EL (cell line): ENCODE measurements at places on chromosomes 13 and 19.
A peak's percentile ranks its signal among the peaks of the same experiment; 100 is the strongest.

DNA sequence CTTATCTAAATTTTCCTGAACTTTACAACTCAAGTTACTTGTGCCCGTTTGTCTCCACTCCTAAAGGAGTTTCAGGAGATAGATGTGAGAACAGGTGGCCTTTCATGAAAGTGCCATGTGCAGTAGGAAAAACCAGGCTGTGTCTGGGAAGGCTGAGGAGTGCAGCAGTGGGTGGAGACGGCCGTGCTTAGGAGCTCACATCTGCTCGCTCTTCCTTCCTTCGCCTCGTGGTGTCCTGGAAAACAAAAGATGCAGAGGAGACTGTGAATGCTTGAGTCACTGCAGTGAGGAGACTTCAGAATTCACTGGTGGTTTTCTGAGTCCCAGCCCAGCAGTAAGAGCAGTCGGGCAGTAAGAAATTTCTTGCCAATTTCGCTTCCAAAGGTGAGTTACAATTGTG is 138.4 kb upstream of the RNF113B start:
- DNase-seq: no peak

DNA sequence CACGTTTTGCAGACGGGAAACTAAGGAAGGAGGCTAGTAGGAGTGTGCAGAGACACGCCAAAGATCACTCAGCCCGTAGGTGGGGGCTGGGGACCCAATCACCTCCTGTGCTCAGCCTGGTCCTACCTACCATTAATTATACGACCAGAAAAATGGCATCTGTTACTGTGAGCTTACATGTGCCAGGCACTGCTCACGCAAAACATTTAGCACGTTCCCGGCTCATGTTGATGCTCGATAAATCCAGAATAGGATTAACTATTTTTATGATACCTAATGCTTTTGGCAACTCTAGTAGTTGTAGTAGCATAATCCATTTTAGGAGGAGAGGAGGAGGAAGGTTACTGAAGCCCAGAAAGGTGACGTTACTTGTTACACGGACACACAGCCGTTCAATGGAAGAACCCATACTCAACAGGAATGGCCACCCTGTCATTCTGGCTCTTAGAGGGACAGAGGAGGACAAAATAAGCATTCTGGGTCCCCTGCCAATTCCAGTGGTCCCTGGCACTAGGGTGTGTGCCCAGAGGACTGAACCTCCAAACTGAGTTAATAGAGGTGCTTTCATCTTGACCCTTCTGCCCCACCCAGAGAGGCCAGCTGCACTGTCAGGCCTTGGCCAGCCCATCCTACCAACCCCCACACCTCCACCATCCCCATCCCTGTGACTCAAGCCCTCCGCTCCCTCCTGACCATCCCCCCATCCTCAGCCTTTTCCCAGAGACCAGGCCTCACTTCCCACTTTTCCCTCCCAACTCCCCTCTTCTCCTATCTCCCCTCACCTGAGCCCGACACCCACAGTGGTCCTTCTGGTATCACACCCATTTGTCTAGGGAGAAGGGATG is 5.0 kb upstream of the EML2 start:
- DNase-seq: no peak

DNA sequence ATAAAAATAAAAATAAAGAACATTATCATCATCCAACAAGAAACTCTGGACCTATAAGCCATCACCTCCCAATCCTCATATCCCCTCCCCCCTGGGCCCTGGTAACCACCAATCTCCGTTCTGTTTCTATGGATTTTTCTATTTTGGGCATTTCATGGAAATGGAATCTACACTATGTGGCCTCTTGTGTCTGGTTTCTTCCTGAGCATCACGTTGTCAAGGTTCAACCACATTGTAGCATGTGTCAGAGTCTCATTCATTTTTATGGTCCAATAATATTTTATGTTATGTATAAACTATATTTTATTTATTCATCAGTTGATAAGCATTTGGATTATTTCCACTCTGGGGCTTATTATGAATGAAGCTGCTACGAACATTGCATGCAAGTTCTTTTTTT is 26.9 kb downstream of the SULT2B1 start:
- peak; percentile 34 for DNase-seq

- DNase-seq: no peak
Measured at GRCh38 chr19:46860846-46861690, at the start of gene ARHGAP35. TSS of gene ARHGAP35 (plus strand) at chr19:46860997. CDS start at chr19:46918676, 57,679 bp downstream.

DNA sequence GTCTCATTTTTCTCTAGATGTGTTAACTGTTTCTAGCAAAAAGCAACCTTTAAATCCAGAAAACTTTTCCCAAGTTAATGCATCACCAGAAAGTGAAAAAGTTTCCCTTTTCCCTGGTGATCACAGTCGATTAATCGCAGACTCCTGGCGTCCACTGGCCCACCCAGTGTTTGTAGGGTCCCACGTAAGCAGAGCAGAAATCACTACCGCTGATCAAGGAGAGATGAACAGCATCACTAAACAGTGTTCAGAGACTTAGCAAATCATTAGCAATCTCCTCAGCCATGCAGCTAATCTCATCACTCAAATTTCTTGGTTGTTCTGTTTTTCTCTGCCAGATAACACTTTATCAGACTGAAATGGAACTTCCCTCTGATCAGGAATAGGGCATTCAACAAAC is 184.2 kb downstream of the EFNB2 start:
- no peak for DNase-seq

DNA sequence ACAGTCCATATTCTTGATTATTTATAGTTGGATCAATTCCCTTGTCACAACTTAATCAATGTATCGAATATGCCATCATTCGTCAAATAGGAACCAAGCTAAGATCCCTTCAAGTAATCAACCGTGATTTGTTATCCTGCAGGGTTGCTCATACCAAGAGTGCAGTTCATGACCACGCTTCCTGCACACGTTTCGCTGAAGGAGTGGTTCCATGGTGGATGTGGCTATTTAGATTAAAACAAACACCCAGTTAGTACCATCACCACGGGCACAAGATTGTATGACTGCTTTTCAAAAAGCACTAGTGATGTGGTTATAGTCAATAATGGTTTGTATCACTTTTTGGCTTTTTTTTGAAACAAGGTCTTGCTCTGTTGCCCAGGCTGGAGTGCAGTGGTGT is 41.1 kb upstream of the CCNE1 start:
- DNase-seq: no peak

DNA sequence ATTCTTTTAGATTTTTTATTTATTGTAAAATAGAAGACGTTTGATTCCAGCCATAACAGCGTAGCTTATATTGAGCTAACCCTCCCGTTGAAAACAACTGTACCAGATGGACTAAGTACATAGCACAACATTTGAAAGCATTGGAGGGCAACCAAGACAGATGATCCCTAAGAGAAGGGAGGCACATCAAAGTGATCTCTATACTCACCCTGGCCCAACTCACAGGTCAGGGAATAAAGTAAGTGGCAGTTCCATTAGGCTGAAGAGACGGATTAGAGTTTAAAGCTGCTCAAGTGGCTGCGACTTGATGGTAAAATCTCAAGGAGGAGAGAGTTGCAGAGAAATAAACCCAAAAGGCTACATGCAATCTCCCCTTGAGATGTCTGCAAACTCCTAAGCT is 65.1 kb upstream of the ITM2B start:
- DNase-seq: no peak

DNA sequence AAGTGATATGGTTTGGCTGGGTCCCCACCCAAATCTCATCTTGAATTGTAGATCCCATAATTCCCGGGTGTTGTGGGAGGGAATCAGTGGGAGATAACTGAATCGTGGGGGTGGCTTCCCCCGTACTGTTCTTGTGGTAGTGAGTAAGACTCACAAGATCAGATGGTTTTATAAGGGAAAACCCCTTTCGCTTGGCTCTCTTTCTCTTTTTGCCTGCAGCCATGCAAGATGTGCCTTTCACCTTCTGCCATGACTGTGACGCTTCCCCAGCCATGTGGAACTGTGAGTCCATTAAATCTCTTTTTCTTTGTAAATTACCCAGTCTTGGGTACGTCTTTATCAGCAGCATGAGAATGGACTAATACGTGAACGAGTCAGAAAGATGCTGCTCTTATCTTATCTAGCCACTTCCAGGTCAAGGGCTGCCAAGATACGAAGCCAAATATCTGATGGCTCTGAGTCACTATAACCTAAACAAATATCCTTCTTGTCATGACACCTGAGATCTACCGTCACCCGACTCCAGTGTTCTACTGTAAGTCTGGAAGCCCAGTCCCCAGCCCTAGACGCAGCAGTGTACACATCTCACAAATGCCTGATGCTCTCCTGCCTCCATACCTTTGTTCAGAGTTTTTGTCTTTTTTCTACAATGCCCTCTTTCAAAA is 45.9 kb downstream of the SLC15A1 start:
- DNase-seq: no peak

GRCh38 chr19:13666165-13666564 is 98.2 kb upstream of the MRI1 start:
- no peak for DNase-seq

GRCh38 chr19:37975596-37976515 is 68.8 kb downstream of the SIPA1L3 start:
- no peak for DNase-seq

DNA sequence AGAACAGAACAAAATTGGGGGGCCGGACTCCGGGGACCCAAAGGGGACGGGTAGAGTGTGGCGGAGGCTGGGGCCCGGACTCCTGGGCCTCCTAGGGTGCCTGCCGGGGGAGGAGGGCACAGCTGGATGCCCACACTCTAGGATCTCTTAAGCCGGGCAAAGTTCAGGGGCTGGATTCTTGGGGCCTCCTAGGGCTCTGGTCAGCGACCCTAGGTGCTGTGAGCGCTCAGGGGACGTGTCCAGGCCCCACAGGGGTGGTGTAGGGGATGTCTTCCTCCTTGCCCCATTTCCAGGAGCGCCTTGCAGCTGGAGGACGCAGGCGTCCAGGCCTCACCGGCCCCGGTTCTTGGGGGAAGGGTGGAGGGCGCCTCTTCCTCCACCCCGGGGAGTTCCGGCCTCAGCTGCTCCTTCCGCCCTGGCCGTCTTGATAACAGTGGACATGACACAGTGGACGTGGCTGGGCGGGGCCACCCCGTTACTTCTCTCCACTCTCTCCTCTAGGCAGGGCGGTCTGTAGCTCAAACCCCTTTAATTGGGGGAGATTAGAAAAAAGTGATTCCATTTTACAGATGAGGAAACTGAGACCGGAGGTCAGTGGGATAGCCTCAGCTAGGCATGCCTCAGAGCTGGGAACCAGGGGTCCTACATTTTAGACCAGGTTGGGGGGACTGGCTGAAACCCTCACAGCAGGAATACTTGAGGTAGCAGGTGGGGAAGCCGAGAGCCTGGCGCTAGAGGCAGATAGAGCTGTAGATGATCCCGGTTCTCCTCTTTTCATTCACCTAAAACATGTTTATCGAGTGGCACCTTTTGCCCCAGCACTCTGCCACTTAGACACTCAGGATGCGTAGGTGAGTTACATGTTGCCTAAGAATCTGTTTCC is 705 bp downstream of the STXBP2 start:
- DNase-seq: no peak

DNA sequence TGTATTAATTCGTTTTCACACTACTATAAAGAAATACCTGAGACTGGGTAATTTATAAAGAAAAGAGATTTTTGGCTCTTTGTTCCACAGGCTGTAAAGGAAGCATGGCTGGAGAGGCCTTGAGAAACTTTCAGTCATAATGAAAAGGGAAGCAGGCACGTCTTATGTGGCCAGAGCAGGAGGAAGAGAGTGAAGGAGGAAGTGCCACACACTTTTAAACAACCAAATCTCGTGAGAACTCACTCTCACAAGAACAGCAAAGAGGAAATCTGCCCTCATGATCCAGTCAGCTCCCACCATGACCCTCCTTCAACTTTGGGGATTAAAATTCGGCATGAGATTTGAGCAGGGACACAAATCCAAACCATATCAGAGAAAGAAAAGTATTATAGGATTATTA is 1255.9 kb upstream of the MIR17HG start:
- no peak for DNase-seq

GRCh38 chr13:85243831-85244230 is 555.4 kb downstream of the SLITRK6 start:
- no peak for DNase-seq

DNA sequence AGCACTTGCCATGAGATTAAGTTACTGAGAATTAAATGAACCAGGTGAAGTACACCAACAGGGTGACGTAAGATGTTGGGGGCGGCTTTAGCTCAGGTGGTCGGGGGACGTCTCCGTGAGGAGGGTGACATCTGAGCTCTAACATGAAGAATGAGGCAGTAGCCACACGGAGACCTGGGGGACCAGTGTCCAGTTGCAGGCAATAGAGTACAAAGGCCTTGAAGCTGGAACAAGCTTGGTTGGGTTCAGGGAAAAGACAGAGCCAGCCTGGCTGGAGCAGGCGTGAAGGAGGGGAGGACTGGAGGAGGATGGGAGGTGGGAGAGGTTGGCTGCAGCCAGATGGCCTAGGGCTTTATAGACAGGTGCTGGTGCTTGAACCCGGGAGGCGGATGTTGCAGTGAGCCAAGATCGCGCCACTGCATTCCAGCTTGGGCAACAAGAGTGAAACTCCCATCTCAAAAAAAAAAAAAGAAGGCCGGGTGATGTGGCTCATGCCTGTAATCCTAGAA is 1.6 kb downstream of the SPINT2 start:
- no peak for DNase-seq

- DNase-seq: no peak
Measured at GRCh38 chr13:108574856-108575255, 54.6 kb upstream of the MYO16 start.

GRCh38 chr19:34961775-34962686 is 2.0 kb downstream of the ZNF792 start:
- peak; percentile 31 for DNase-seq

DNA sequence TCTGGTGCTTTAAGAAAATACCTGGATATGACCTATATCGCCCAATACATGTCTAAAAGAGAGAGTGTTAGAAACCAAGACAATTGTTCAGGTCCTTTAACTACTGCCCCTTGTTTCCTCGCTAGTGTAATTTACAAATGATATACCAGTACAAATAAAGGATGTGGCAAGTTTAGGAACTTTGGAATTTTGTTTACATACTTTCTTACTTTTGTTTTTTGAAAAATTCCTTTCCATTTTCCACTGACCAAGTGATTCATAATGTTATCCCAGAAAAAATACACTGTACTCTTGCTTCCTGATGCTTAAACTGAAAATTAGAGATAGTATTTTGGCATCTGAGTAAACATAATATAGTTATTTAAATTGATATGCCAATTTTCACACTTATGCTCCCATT is 96.8 kb upstream of the CSNK1A1L start:
- peak; percentile 39 for DNase-seq

DNA sequence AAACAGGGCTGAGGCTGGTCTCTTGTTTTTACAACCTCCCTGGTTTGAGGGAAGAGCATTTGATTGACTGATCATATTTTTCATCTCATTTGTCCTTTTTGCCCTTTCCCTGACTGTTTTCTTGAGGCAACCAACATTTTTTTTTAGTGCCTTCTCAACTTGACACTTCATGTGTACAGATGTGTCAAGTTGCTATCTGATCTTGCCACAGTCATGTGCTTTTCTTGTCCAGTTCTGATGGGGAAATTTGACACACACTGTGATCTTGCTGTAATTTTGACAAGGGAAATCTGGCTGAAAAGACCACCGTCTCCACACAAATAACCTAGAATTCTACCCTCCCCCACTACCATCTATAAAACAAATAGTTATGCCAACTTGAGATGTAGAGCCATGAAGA is 329.6 kb downstream of the KCTD12 start:
- no peak for DNase-seq

DNA sequence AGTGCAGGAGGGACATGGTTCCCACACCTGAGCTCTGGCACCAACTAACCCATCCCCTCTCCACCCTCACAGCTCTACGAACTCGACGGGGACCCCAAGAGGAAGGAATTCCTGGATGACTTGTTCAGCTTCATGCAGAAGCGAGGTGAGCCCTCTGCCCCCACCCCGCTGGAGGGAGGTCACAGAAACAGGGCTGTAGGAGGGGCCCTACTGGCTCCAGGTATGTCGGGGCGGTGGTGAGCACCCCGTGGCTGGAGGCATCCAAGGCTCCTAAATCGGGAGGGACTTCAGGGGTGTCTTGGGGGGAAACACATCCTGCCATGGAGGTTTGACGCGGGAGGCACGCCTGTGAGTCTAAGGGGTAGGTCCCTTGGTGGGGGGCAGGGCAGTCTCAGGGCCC is 24.1 kb upstream of the WDR18 start:
- no peak for DNase-seq
